ENCODE measurements at places on chromosomes 7 and 10.
A peak's percentile ranks its signal among the peaks of the same experiment; 100 is the strongest.

DNA sequence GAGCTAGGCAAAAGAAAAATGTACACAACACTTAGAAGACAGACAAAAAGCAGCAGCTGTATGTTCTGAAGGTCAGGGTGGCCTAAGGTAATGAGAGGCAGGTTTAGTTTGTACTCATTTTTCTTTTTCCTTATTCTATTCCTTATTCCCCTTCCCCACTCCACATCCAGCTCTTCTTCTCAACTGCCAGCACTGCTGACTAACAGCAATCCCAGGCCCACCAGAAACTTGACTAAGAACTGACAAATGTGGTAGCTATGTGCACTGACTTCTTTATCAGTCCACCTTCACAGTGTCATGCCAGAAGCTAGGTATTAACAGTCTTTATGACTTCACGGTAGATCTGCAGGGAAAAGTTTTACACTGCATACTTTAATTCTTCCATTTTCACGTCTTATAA lies 6.1 kb downstream of the COPG2 start:
- DNase-seq: no peak
- H3K4me3 ChIP-seq: no peak overlapping the region
- no peaks in the 10 kb centered on the region for H3K27me3 ChIP-seq

DNA sequence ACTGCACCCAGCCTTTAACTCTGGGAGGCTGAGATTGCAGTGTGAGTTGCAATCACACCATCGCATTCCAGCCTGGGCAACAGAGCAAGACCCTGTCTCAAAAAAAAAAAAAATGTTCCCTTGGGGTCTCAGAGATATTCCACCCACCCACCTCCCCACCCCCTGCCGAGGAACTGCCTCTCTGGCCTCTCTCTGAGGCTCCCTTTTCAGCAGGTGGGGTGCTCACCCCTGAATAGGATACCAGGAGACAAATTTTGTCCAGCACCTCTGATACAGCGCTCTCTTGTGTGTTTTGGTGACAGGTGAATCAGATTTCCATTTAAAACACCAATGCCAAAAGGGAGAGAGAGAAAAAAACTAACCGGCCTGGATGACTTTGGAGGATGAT lies 92.6 kb upstream of the KIF5B start:
- no peak overlapping the region for H3K4me3 ChIP-seq
- no peak overlapping the region for H3K27ac ChIP-seq
- no peak for DNase-seq
- H3K27me3 ChIP-seq: no peaks in the 10 kb centered on the region
- no peaks in the 10 kb centered on the region for H3K36me3 ChIP-seq

DNA sequence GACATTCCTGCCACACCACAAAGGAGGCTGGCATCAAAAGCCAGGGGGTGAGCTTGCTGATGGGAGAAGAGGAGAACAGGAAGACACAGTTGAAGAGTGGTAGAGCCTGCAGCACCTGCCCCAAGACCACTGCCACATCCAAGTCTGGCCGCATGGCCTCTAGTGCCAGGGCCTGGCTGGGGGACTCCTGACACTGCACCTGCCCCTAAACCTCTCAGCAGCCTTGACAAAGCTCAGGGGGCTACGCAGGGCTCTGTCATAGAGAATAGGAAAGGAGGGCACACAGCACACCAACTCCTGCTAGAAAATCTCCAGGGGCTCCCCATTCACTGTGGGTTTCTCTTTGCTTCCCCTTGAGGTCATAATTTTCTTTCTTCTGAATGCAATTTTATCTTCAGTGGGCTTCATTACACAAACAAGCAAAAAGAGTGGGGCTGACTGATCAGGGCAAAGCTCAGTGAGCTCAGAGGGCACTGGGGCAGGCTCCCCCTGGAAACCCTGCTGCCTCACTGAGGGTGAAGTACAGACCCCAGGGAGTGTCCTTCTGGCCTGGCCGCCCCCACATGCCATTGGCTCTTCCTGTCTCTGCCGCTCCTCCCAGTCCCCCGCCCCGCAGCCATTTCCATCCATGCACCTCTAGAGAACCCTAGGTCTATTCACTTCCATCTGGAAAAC lies 37.2 kb downstream of the VOPP1 start:
- H3K27ac ChIP-seq: peak overlapping the region; percentile 100
- H3K36me3 ChIP-seq: no peaks in the 10 kb centered on the region
- peaks cover 80% of the 10 kb centered on the region for H3K4me1 ChIP-seq
- peak overlapping the region; percentile 32 for H3K4me3 ChIP-seq
- DNase-seq: no peak
- no peaks in the 10 kb centered on the region for H3K27me3 ChIP-seq

DNA sequence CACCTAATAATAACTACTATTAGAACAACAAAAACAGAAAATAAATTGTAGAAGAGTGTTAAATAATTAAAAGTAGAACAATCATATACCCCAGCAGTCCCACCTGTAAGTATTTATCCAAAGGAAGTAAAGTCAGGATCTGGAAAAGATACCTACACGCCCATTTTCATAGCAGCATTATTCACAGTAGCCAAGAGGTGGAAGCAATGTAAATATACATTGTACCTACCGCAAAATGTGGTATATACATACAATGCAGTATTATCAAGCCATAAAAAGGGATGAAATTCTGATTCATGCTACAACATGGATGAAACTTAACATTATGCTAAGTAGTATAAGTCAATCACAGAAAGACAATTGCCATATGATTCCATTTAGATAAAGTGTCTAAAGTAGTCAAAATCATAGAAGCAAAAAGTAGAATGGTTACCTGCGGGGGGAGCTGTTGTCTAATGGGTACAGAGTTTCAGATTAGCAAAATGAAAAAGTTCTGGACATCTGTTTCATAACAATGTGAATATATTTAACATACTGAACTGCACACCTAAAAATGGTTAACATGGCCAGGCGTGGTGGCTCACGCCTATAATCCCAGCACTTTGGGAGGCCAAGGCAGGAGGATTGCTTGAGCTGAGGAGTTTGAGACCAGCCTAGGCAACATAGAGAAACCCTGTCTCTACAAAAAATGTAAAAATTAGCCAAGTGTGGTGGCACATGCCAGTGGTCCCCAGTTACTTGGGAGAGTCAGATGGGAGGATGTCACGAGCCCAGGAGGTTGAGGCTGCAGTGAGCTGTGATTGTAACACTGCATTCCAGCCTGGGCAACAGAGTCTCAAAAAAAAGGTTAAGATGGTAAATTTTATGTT lies 6.0 kb upstream of the TMED4 start:
- H3K4me1 ChIP-seq: peaks cover 3% of the 10 kb centered on the region
- DNase-seq: peak; percentile 78
- H3K27ac ChIP-seq: no peak overlapping the region

- no peak for DNase-seq
- H3K27ac ChIP-seq: peak overlapping the region; percentile 39
- H3K4me1 ChIP-seq: peaks cover 12% of the 10 kb centered on the region
- H3K36me3 ChIP-seq: peaks cover under 1% of the 10 kb centered on the region
Observed at GRCh38 chr7:151630851-151631569, 111.3 kb upstream of the RHEB start.
